ENCODE measurements at places on chromosomes 11 and 22.

GRCh38 chr22:49972163-49973017, 11.8 kb downstream of the PIM3 start:
- DNase-seq: no peak

DNA sequence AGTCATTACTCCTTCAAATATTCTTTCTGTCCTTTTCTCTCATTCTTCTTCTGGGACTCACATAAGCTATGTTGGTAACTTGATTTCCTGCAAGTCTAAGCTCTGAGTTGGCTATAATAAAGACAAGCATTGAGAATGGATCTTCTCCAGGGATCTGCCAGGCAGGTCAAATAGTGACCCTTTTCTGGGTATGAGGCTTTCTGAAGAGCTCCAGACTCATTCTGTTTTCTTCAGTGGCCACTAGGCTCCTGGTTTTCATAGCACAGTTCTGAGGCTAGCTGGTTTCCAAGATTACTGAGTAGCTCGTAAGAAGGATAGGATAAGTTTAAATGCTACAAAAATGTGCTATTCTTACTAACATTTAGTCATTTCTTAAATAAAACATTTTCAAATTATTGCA, 38.3 kb downstream of the TMPRSS5 start:
- DNase-seq: no peak

DNA sequence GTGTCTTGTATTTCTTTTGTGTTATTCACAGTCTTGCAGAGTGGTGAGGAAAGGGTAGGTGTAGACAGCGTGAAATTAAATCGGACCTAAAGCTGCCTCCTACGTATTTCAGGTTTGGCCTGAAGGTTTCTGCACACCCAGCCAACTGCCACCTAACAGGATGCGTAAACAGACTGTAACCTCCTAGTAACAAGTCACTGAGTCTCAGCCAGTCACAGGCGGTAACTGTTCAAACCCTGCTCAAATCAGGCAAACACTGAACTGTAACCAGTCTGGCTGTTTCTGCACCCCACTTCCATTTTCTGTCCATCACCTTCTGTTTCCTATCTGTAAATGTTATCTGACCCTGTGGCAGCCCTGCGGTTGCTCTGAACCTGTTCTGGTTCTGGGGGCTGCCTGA, 87.1 kb downstream of the ADAMTS15 start:
- no peak for DNase-seq

DNA sequence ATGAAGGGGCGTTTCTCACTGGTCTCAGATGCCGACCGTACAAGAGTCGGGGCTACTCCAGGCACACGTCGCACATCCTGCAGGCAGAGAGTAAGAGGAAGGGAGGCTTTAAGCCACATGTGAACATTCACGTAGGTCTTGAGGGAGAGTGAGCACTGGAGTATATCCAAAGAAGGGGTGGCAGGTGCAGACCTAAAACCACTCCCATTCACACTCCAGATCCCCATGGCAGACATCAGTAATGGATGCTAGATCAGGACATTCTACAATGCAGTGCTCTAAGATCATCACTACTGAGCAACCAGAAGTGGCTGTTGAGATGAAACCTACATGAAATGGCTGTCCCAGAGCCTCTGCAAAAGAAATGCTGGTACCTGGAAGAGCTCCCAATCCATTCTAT, 39.0 kb downstream of the WT1 start:
- no peak for DNase-seq

DNA sequence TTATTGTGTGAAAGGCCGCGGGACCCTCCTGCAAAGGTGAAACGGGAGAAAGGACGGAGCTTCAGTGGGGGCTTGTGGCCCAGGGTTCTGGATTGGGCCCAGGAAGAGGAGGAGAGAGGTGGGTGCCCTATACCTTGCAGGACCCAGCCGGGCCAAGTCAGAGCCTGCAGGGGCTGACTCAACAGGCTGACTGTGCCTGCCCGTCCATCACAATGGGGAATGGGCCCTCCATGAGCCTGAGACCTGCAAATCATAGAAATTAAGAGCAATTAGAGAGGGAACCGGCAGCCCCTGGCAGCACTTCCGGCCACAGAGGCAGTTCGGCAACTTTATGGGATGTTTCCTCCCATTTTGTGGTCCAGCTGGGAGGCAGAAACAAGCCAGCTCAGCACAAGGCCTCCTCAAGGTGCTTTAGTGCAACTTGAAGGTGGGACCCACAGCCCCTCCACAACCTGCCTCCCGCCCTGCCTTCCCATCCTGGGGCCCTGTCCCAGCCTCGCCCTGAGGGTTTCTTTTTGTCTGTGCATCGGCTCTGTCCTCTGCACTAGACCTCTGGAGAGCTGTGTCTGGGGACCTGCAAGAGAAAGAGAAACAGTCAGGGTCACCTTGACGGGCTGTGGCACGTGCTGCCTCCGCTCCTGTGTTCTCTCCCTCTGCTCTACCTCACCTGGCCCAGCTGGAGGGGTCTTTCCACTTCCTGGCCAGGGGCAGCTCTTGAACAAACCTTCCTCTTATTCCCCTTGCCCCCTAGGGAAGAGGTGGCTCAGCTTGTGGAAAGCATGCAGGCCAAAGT, 19.1 kb upstream of the NECTIN1 start:
- DNase-seq: no peak

DNA sequence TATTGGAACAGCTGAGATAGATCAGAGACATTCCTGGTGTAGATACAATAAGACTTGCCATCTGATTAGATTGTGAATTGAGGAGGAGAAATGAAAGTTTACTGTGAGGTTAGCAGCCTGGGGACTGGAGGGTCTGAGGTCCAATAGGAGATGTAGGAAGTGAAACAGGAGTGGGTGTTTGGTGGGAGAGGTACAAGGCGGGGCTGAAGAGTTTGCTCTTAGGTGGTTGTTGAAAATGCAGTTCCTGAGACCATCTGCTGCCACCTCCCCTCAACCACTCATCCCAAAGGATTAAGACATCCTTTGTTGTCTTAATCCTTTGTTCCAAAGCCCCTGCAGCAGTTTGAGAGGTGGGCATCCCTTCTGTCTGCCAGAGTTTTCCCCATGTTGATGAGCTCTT, 14.8 kb downstream of the PIWIL4 start:
- DNase-seq: no peak

All from globus pallidus (tissue), 1 donor.